Progenitor cell of endocrine pancreas (in vitro differentiated cells): ENCODE measurements at places on chromosomes 3 and 15.

DNA sequence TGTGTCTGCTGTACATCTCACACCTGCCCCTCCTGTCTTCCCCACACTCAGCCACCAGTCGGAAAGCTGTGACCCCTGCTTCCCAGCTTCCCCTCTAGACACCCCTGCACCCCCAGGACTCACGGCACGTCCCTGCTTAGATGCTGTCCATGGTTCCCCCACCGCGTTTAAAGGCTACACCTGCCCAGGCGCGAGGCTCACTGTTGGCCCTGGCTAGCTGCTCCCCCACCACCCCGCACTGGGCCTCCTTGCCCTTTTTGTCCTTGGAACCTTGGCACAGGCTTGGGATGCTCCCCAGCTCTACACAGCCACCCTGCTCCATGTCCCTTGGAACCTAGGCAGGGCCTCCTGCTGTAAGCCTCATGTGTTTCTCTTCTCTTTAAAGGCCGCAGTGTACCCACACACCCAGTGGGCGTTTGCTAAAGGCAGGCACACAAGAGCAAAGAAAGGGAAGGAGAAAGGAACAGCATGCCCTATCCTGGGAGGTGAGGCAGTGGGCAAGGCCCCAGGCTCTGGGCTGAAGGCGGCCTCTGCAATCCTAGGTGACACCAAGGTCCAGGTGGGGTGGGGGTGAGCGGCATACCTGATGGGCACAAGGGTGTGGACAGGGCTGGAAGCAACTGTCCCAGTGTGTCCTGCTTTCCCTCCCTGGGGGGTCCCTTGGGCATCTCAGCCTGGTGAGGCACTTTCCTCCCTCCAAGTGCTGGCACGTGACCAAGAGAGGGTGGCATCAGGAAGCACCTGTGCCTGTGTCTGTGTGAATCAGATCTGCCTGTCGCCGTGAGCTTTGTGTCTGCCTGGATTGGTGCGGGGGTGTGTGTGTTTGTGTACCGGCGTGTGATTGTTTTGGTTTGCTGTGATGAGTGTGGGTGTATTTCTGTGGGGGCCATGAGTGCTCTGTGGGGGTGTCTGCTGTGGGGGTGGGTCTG lies 54.4 kb downstream of the TPRA1 start:
- H3K4me3 ChIP-seq, result no peak overlapping the region
- peaks cover 5% of the 10 kb centered on the region for H3K4me1 ChIP-seq
- no peak overlapping the region for H3K27ac ChIP-seq
- no peaks in the 10 kb centered on the region for H3K36me3 ChIP-seq

DNA sequence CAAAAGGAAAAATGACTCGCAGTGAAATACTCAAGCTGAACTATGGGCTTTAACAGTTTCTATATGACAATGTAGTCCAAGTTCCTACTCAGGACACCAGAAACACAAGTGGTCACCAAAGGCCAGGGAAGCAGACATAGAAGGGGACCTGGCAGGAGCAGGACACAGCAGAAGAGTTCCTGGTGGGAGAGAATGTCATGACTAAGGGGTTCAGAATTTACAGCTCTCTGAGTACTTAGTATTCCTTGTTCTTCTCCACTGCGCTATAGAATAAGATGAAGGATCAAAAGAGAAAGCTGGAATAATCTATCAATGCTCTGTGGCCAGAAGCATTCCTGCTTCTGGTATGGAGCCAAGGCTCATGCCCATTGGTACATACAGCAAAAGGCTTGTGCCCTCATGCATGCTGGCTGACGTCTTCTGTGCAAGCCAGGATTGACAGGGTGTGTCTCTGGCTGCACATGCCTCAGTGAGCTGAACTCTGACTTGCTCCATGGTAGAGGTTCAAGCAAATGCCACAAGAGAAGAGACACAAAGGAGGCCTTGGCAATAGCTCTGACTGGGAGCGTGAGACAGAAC lies 128.7 kb upstream of the SLC2A2 start:
- peaks cover 13% of the 10 kb centered on the region for H3K27me3 ChIP-seq
- DNase-seq, result no peak
- H3K4me1 ChIP-seq, result peaks cover 14% of the 10 kb centered on the region
- H3K4me3 ChIP-seq, result no peak overlapping the region
- peaks cover 5% of the 10 kb centered on the region for H3K36me3 ChIP-seq

DNA sequence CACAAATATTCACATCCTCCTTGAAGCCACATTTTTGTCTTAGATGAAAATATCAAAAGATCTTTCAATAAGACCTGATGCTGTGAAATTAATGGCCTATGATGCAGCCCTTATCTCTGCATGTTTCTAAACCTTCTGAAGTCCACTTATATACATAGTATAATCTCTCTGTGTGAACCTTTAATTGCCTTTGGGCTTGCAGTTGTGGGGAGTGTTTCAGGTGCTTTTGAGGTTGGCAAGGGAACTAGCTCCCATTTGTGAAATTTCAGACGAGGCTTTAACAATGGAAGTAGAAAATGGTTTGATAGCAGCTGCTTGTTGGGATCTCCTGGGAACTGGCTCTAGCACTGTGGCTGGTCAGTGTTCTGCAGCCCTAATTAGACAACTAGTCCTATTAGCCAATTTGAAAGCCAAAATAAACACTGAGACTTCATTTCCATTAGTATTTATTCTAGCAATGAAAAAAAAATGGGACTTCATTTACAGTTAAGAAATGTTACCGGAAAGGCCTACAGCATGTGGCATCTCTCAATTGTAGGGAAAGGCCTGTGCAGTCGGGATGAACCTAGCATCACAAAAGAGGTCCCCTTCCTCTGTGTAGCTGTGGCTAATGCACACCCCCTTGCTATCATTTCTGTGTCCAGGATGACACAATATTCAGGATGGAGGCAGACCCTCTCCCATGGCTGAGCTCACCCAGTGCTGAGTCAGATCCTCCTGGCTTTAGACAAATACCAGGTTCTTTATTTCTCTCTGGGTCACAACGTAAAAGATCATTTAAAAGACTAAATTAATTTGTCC lies 140.7 kb upstream of the TRIM42 start:
- DNase-seq, result no peak
- no peaks in the 10 kb centered on the region for H3K36me3 ChIP-seq
- H3K27ac ChIP-seq, result no peak overlapping the region
- no peak overlapping the region for H3K4me3 ChIP-seq

- H3K27me3 ChIP-seq, result no peaks in the 10 kb centered on the region
- H3K27ac ChIP-seq, result peak overlapping the region; percentile 22
- peaks cover 10% of the 10 kb centered on the region for H3K4me1 ChIP-seq
- DNase-seq, result no peak
- no peaks in the 10 kb centered on the region for H3K36me3 ChIP-seq
Observed at GRCh38 chr15:58582160-58582559, 150.4 kb downstream of the LIPC start.

GRCh38 chr3:139481116-139481515 lies 4.8 kb upstream of the RBP2 start:
- no peak overlapping the region for H3K4me3 ChIP-seq
- no peak for DNase-seq
- H3K36me3 ChIP-seq, result peaks cover 4% of the 10 kb centered on the region
- H3K4me1 ChIP-seq, result peaks cover 6% of the 10 kb centered on the region

DNA sequence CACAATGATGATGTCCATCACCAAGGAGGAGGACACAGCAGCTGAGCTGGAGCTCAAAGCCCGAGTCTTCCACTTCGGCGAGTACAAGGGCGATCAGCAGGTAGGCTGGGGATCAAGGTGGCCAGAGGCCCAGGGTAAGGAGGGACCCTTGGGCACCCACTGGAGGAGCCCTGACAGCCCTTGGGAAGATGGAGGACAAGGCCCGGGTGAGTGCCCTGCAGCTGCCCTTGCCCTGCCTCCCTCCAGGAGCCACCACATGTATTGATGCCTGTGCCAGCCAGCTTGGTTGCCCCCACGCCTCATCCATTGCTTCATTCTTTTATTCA lies 38.4 kb downstream of the CFAP100 start:
- no peaks in the 10 kb centered on the region for H3K27me3 ChIP-seq
- no peaks in the 10 kb centered on the region for H3K4me1 ChIP-seq
- H3K4me3 ChIP-seq, result no peak overlapping the region
- DNase-seq, result no peak

GRCh38 chr15:78213425-78213750 lies 21.0 kb downstream of the ACSBG1 start:
- no peak for DNase-seq
- peaks cover 7% of the 10 kb centered on the region for H3K27me3 ChIP-seq
- H3K36me3 ChIP-seq, result no peaks in the 10 kb centered on the region
- no peak overlapping the region for H3K27ac ChIP-seq
- H3K4me1 ChIP-seq, result peaks cover 13% of the 10 kb centered on the region

GRCh38 chr15:57111002-57111401 lies 192.6 kb downstream of the TCF12 start:
- peaks cover 22% of the 10 kb centered on the region for H3K4me1 ChIP-seq
- H3K27ac ChIP-seq, result no peak overlapping the region
- H3K27me3 ChIP-seq, result no peaks in the 10 kb centered on the region

DNA sequence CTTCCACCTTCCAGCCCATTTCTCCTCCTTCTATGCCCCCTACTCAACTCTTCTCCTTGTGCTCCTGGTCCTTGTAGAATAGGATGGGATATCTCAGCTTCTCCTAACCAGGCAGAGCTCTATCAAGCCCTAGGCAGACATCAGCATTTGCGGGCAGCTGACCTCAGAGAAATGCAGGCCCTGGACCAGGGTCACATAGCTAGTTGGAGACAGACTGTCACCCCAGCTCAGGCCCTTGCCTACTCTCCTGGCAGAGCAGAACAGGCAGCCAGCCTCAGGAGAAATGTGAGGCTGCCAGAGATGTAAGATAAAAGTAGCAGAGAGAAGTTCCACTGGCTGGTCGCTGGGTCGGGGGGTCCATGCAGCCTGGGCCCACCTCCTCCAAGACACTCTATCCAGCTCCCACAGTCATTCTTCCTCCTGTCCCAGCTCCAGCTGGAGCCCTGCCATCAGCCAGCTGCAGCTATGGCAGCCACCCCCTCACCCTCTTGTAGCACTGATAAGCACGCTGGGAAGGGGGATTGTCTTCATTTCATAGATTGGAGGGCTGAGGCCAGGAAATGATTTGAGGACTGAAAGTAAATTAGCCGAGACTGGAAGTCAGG lies 4.0 kb downstream of the CYP8B1 start:
- DNase-seq, result no peak
- H3K4me1 ChIP-seq, result peaks cover 8% of the 10 kb centered on the region
- H3K36me3 ChIP-seq, result no peaks in the 10 kb centered on the region
- H3K27me3 ChIP-seq, result peaks cover 18% of the 10 kb centered on the region
- H3K27ac ChIP-seq, result no peak overlapping the region

GRCh38 chr15:81343371-81343770 lies 19.4 kb upstream of the STARD5 start:
- H3K4me3 ChIP-seq, result no peak overlapping the region
- no peak overlapping the region for H3K27ac ChIP-seq
- H3K27me3 ChIP-seq, result peaks cover 8% of the 10 kb centered on the region
- H3K4me1 ChIP-seq, result no peaks in the 10 kb centered on the region
- DNase-seq, result no peak
